ENCODE measurements at places on chromosomes 3 and 15.

DNA sequence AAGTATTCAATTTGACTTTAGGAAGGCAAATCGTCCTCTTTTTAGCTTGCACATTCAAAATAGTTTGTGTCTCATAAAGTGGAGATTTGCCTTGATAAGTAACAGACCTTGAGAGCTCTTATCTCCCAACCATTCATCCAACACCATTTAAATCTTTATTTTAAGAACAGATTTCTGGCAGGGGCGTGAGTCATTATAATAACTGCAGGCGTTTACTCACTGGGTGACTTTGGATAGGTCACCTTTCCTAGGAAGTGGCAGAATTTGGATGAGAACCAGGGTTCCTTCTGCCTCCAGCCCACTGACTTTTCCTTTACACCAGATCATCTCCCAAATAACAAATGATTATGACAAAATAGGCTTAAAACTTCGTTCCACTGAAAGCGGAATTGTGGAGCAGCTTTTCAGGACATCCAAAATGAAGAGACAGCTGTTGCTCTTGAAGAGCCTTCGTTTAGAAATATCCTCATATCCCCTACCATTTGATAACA is 5.0 kb downstream of the LMCD1 start:
- DNase-seq = no peak

DNA sequence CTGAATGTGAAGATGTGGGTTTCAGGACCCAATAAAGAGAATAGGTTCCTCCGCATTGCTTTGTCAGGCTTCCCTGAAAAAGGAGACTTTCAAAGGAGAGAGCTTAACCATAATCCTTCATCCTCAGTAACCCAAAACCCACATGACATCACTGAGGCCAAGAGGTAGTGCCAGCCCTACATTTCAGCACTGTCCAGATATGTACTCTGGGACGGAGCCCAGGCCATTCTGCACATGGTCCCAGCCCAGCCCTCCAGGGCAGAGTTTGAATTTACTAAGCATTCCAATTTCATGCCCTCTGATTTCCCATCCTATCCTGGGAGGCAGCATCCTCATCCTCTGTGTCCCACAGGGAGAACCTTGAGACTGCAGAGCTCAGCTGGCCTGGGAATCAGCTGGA is 210.5 kb downstream of the GABRB3 start:
- DNase-seq = no peak

- DNase-seq = no peak
Measured at GRCh38 chr15:78069052-78069414, 8.5 kb downstream of the TBC1D2B start.

- no peak for DNase-seq
Measured at GRCh38 chr3:115384381-115384780, 237.3 kb upstream of the ZBTB20 start.

DNA sequence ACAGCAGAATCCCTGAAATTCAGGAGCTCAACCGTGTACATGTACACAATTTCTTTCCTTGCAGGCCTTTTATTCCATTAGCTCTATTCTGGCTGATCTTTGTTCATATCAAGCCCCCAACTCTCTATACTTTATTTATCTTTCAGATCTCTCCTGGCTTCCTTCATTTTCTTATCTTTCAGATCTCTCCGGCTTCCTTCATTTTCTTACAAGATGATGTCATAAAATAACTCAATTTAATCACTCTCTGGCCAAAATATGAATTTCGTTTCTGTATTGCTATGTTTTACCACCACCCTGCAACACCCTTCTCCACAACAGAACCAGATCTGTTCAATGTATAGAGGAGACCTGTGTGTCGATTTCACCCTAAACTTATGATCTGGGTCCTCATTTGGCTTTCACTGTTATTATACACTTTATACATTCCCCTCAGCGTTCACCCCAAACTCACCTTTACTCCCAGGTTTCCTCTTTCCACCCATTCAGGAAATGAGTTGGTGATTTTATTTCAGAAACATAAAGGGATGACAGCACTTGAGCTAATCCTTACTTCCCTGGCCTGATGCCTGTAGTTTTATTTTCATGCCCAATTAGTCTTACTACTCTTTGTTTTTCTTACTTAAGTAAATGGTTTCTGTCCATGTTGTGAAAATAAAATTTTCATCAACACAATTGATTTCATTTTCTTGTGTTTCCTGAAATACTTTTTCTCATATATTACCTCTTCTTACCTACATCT is 195.5 kb downstream of the BCHE start:
- DNase-seq = no peak

- DNase-seq = no peak
Measured at GRCh38 chr3:147921051-147921450, 511.9 kb downstream of the ZIC1 start.

DNA sequence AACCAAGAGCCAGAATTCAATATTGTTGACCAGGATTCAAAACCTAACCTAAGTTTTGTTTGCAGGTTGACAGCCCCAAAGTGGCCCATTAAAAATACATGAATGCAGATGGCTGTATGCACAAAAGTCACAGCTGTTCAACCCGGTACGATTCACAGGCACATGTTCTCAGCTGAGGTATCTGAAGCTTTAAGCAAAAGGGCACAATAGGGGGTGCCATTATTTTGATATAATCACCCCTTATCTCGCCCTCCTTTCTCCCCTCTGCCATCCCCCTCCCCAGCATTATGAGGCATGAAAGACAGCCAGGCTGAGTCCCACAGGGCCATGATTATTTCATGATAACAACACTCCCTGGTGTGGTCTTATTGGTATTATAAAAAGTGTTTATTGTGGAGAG is 264.9 kb downstream of the EBLN2 start:
- DNase-seq = no peak

GRCh38 chr3:161336661-161337060 is 34.7 kb downstream of the SPTSSB start:
- no peak for DNase-seq

- DNase-seq = no peak
Measured at GRCh38 chr15:90924375-90924774, 8.0 kb downstream of the HDDC3 start.

GRCh38 chr15:77075528-77075927 is 4.6 kb upstream of the TSPAN3 start:
- no peak for DNase-seq

DNA sequence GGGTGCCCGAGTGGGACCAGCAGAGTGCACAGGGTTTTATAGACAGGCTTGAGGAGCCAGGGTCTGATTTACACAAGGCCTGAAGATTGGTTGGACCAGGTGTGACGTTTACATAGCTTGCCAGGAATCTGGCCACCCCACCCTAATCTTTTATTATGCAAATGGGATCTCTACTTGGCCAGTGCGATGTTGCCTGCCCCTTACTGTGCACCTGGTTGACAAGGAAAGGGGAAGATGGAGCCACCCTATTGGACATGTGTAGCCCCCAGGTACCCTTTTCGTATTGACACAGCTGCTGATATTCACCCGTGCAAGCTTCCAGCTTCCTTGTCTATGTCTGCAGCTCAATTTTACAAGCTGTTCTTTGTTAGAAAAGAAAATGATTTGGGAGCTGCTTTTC is 132.0 kb downstream of the ARNT2 start:
- DNase-seq = no peak

GRCh38 chr3:178393824-178394223 is 142.4 kb upstream of the KCNMB2 start:
- no peak for DNase-seq

GRCh38 chr3:154102225-154102624 is 19.0 kb upstream of the ARHGEF26 start:
- no peak for DNase-seq

GRCh38 chr3:122635789-122636188 is 44.9 kb upstream of the PARP14 start:
- DNase-seq = no peak

DNA sequence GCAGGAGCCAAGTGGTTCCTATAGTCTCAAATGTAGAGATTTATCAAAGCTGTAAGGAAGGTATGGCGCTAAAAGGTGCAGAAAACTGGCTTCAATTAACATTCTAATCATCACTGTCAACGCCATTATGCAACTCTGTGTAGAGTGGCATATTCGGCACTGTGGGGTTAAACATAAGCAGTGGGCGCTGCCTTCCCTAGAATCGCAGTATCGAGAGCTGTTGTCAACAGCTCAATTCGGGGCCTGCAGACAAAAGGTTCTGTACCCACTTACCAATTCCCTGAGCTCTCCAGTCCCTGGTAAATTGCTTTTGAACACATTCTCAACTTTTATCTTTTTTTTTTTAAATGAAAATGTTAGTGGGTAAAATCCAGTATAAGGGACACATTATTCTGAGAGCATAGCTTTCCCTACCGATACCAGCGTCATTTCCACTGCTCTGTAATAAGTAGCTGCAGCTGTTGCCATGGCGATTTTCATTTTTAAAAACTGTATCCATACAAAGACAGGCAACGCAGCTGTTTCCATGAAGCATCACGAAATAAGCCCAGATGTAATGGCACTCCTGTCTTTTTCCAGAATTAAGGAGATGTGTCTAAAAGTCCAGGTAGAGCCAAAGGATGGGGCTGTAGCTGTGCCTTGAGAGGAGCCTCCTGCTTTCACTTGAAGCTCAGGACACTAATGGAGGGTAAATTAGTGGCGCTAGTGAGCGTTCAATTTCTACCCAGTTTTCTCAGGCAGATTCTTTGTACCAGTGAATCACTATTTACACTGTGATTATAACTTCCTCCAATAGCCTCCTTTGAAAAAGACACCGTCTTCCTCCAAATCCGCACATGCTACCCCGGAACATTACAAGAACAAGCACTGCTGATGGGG is 250.3 kb downstream of the SLC9A9 start:
- DNase-seq = no peak

DNA sequence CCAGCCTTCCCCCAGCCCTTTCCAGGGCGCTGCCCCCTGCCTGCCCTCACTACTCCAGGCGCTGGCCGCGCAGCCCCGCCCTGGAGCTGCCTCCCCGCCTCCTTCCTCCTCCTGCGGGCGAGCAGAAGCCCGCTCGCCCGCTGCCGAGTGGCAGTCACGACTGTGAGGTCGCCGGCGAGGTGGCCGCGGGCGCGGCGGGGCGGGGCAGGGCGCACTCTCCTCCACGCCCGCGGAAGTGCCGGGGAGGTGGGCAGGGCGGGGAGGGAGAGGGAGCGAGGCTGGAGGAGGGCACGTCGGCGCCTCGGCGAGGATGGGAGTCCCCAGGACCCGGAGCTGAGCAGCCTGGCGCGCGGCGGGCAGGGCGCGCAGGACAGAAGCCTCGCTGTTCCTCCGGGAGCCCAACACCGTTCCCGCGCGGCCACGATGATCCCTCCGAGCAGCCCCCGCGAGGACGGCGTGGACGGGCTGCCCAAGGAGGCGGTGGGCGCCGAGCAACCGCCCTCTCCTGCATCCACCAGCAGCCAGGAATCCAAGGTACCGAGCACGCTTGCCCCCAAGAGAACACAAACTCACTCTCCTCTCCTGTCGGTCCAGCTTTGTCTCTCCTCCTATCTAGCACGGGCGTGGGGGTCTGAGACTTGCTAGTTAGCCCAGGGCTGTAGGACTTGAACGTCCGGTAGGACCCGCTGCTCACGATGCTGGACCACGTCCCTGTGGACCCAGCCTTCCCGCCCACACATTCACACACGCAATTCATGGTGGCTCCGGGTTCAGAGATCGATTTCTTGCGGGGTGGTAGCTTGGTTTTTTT is at the start of gene STAC:
Gene STAC, plus strand, starts transcription at position 284 of the 811 bp plus-strand sequence. Its CDS starts 140 bp downstream, at position 424.
- DNase-seq = peak; percentile 75

GRCh38 chr3:72347819-72348319 is 500.4 kb downstream of the SHQ1 start:
- peak; percentile 82 for DNase-seq

DNA sequence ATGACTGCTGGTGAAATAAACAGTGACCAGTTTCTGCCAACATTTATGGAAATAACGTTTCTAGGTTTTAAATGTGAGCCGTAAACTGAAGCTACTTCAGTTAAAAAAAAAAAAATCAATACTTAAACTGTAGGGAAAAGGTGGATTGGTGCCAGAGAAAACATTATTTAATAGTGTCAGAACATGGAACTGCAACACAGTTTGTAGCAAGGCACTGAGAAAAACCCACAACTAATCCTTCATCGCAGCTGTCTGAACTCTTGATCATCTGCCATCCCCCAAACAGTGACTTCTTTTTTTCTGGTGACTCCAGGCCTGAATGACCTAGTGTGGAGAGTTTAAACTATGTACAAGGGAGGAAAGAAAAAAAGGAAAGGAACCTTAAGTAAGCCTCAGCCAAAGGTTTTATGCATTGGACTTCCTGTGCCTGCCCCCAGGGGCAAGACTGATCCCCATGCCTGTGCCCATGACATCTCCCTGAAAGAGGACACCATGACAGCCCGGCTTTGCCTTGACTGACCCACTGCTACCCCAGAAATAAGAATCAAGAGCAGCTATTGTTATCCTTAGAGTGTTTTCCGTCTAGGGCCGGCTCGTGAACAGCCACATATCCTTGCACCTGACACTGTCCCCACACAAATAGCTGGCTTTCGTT is 33.1 kb downstream of the CRTAP start:
- DNase-seq = no peak

DNA sequence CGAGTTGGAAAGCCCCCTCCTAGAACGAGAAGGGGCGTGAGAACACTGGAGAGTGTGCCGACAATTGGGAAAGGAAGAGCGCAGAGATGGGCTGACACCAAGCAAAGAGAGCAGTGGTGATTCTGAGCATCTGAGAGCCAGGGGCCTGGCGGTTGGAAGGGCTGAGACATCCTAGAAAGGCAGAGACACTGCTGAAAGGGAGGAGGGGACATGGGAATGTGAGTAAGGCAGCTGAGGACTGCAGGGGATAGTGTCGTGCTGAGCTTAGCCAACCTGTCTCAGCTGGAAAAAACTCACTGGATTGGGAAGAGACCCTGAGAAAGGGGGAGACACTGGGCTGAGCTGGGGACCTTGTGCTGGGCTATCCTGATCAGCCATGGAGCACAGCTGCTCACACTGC is 58.1 kb upstream of the SLC6A6 start:
- peak; percentile 64 for DNase-seq

DNA sequence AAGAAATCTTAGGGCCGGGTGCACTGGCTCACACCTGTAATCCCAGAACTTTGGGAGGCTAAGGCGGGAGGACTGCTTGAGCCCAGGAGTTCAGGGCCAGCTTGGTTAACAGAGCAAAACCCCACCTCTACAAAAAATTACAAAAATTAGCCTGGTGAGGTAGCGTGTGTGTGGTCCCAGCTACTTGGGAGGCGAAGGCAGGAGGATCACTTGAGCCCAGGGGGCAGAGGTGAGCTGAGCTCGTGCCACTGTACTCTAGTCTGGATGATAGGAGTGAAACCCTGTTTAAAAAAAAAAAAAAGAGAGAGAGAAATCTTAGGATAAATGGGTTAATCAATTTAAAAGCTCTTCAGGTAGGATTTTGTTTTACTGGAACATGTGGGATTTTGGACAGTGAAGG is 31.2 kb upstream of the DUT start:
- no peak for DNase-seq

- DNase-seq = no peak
Measured at GRCh38 chr15:78605201-78605600, 15.6 kb downstream of the CHRNA3 start.

DNA sequence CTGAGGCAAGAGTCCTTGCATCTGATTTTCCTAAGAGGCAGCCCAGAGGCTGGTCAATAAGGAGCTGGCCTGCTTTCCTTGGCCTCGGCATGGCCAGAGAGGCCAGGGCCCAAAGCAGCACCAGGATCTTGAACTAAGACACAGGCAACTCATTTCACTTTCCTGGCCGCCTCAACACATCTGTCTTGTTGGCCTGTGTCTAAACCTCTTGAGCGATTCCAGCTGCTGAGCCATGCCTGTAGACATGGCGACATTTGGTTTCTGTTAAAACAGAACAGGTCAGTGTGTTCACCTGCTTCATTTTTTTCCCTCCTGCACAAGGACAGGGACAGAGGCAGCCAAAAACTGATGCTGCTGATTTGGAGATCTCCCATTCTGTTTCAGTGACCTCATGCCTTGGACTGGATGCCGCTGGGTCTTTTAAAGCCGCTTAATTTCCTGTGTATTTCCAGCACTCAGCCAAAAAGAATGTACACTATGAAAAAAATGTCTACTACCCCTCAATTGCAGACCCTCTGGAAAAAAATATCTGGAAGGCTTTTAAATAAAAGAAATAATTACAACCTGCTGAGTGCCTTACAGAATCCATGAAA is 266.6 kb upstream of the ICE2 start:
- no peak for DNase-seq
